Motor neuron (in vitro differentiated cells): ENCODE measurements at places on chromosomes 3 and 15. TPM values are rescaled to one million over a fixed set of nuclear protein-coding genes. Genes with fewer than 3 reads are reported as not detected.
A peak's percentile ranks its signal among the peaks of the same experiment; 100 is the strongest.

PLA2G4B gene
- 0.97 and 1.1 TPM in 2 replicates for total RNA-seq

C3orf33 gene
- total RNA-seq, result 6.2 and 6.5 TPM in 2 replicates

RBP2 gene
- 0.73 and 1.2 TPM in 2 replicates for total RNA-seq

DOCK3 gene
- total RNA-seq, result 0.86 and 1.0 TPM in 2 replicates

ADAMTS17 gene
- 0.43 and 0.71 TPM in 2 replicates for total RNA-seq

ETV5 gene
- total RNA-seq, result 14.3 and 15.2 TPM in 2 replicates

GRCh38 chr3:59978979-59979378 is 929.2 kb upstream of the CFAP20DC start:
- no peak for ATAC-seq

DNA sequence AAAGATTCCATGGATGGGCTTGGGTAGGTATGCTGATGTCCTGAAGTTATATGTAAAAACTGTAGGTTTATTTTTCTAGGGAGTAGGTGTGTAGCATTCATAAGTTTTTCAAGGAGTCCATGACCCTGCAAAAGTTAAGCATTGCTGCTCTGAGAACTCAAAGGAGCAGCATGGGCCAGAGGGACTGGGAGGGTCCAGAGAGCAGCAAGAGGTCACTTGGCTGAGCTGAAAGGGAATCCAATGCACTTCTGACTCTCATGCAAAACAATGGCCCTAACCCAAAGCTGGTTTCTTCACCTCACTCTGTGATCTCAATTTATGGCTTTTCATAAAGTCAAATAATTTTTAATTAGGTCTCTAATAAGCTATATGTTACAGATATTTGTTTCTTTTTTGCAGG is 198.3 kb upstream of the GOLGA6L4 start:
- ATAC-seq, result no peak

- peak; percentile 1 for ATAC-seq
Observed at GRCh38 chr3:129577925-129578786, 28.3 kb downstream of the PLXND1 start.

DNA sequence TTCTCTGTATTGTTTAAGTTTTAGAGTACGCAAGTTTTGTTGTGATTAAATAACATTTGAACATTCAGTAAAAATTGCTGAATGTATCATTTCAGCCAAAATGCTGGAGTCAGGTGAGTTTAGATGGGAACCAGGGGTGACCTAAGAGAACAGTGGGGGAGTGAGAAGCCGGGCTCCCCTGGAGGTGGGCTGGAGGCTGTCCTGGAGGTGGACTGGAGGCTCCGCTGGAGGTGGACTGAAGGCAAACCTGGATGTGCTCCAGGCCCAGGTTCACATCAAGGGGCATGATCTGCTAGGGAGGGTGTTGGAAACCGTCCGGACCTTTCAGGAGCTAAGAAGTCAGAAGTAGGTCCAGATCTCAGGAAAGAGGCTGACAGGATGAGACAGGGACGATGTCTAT is 23.7 kb downstream of the DNAJB8 start:
- no peak for ATAC-seq

GRCh38 chr3:192655040-192655439 is 72.3 kb downstream of the FGF12 start:
- no peak for ATAC-seq

GRCh38 chr15:27045796-27046195 is 74.8 kb downstream of the GABRG3 start:
- no peak for ATAC-seq

GRCh38 chr3:31567036-31567435 is 34.3 kb downstream of the STT3B start:
- no peak for ATAC-seq
